ENCODE measurements at places on chromosomes 12 and 14.

GRCh38 chr12:51080136-51080535, 3.3 kb downstream of the CSRNP2 start:
- DNase-seq = no peak

- DNase-seq = no peak
Measured at GRCh38 chr12:80170915-80171314, 71.6 kb downstream of the OTOGL start.

DNA sequence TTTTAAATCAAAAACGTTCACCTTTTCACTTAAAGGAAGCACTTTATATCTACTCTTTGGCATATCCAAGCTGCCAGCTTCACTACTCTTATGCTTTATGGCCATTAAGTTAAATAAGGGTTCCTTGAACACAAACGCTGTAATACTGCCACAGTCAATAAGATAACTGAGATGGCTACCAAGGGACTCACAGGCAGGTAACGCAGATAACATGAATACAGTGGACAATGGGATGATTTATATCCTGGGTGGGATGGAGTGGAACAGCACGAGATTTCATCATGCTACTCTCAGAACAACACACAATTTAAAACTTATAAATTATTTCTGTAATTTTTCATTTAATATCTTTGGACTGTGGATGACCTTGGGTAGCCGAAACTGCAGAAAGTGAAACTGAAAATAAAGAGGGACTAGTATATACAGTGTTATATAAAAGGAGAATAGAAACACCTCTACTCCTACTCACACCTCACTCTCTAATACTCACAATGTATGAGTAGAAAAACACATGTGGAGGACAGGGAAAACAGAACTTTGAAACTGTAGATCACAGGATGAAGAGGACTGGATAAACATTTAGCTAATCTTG, 367.3 kb downstream of the C12orf50 start:
- no peak for DNase-seq

GRCh38 chr12:121796855-121797751, 3.6 kb upstream of the RHOF start:
- peak; percentile 96 for DNase-seq

DNA sequence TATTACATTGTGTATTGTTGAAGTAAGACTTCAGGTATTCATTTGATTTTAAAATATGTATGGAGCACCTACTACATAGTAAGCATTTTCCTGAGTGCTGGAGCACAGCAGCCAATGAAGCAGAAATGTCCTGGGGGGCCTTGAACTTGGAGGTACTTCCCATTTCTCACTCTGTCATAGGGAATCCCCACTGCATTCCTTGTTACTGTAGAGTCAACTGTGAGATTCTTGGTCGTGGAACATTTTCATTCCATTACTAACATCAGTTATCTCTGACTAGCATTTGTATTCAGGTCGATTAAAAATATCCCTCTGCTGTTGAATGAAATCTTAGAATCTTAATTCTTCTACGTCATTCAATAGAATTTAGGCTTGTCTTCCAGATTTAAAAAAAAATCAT, 66.7 kb downstream of the PDE3A start:
- DNase-seq = no peak

- DNase-seq = peak; percentile 21
Measured at GRCh38 chr12:102948941-102949352, 8.5 kb upstream of the ASCL1 start.

DNA sequence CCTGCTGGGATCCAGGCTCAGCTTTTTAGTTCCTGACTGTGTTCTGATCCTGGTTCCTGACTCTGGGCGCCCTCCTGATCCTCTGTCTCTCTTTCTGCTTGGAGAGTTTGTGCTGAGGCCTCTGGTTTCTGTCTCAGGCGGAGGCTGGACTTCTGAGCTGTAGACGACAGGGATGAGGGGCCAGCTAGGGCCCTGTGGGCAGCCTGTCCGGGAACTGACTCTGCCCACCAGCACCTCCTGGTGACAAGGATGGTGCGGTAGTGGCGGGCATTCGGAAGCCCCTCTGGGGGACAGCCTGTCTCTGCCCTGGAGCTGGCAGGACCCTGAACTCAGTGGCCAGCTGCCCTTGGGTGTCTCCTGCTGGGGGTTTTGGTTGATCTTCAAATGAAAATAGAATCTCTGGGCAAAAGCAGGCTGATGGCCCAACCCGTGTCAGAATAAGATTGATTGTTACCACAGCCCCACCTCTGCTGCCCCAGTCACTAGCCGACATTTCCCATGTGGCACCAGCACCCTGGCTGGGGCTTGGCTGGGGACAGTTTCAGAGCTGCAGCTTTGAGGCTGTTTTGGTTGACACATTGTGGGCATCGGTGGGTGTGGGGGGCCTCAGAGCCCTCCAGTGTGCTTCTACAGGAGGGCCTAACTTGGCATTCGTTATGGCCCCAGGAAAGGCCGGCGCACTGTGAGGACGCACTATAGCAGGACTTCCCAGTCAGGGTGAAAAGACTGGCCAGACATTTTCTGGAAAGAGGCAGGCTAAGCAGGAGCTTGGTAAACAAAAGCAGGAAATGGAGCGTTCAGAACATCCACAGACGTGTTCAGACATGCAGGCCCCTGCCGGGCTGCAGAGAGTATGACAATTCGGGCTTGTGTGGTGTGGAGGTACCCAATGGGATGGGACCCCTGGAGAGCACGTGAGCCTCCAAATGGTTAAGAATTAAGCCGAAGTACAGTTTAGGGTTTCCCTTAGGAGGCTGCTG, 16.2 kb downstream of the KRT80 start:
- no peak for DNase-seq

DNA sequence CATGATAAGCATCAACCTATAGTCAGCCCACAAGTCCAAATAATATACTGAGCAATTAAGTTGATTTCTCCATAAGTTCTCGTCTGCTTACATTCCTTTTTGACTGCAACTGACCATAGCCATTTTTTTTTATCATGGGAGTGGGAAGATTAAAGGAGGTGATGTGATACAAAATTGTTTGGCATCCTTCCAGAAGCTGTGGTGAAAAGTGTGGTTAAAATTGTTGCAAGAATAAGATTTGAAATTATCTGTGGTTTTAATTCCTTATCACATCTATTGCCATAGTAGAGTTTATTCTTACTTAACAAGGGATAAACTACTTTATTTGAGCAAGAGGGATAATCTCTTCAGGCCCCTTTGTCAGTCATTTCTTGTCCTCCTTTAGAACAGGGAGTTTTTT, 50.7 kb downstream of the LIN52 start:
- no peak for DNase-seq

DNA sequence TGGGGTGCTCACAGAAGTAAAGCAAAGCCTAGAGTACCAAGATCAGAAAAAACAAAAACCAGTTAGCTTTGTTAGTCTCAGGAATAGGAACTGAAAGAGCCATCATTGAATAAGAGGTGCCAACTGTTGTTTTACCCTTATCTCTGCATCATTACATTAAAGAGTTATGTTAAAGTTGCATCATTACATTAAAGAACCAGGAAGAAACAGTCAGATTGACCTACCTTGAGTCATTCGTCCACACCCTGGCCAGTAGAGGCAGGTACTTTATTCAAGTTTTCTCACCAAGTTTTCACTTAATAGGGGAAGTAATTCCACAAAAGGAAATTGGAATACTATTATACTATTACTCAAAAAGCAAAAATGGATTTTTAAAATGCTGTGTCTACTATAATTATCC, 121.7 kb upstream of the CNOT2 start:
- no peak for DNase-seq

- DNase-seq = no peak
Measured at GRCh38 chr12:49345051-49345824, 1.4 kb upstream of the DNAJC22 start.

DNA sequence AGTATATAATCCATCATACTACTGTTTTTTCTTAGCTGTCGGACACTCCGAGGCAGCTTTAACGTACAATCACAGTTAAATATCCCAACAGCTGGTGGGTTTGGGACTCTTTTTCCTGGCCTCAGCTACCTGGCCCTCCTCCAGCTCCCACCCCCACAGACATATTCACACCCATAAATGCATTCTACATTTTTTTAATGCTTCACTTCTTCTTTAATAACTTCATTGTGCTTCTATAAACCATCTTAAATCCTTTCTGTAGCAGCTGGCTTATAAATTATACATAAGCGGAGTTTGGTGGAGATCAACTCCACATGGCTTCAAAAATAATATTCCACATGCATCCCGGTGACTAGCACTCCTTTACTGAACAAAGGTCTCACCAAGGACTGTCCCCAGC, 33.3 kb downstream of the TDG start:
- no peak for DNase-seq

DNA sequence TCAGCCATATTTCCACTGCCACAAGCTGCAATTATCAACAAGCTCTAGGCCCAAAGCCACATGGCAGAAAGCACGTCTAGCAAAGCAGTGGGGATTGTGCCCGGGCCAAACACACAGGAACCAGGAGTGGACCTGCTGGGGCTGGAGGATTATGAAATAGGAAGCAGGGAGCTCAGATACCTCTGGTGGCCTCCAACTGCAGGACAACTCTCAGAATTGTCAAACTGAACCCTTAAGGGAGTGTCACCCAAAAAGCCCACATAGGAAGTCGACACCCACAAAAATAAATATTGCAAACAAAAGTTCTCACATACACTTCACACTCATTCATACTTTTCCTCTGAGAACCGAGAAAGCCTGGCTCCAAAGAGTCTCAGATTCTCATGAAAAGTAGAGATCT, 26.1 kb downstream of the KCTD10 start:
- no peak for DNase-seq

GRCh38 chr12:5758347-5758746, 186.7 kb downstream of the ANO2 start:
- no peak for DNase-seq

- no peak for DNase-seq
Measured at GRCh38 chr14:88518592-88519512, 36.0 kb downstream of the PTPN21 start.

DNA sequence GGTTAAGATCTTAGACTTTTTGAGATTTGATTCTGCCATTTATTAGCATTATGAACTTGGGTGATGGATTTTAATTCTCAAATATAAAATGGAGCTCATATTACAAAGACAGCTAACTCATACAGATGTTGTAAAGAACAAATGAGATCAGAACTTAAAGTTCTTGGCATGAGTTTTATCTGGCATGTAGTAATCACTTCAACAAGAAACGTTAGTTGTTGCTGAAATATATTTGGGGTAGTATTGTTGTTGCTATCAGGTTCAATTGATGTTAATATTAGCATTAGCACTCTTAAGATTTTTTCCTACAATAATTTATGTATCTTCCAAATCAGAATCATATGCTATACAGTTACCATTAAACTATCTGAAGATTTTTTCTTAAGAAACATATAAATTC, 71.0 kb downstream of the SLC6A15 start:
- DNase-seq = no peak

DNA sequence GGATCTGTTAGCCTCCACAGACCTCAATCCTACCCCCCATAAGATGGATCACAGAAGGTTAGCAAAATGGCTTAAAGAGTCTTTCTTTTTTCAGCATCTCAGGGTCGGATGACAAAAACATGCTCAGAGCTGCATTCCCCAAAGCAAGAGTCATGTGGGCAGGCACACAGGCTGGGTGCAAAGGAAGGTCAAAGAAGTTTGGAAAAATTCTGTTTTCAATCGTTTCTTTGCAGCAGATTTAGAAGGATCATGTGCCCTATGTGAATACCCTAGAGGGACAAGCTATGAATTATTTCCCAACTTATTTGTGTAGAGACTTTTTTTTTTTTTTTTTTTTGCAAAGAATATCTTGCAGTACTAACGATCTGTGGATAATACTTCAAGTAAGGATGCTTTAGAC, 845.4 kb downstream of the VRK1 start:
- no peak for DNase-seq

DNA sequence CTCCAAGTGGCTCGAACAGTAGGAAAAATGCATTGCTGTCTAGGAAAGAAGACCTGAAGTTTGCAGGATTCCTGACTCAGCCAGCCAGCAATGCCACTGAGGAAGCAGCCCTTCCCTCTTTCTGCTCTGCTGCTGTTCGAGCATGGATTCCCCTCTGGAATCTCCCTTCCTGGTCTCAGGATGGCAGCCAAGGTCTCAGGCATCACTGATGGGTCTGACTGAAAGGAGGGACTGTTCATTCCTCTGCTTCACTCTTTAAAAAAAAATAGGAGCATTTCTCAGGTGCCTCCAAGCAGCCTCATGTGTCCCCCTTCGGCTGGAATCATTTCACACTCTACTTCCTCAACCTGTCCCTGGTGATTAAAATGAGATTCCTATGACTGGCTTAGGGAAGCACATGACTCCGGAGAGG, 62.4 kb downstream of the SLC15A4 start:
- no peak for DNase-seq

DNA sequence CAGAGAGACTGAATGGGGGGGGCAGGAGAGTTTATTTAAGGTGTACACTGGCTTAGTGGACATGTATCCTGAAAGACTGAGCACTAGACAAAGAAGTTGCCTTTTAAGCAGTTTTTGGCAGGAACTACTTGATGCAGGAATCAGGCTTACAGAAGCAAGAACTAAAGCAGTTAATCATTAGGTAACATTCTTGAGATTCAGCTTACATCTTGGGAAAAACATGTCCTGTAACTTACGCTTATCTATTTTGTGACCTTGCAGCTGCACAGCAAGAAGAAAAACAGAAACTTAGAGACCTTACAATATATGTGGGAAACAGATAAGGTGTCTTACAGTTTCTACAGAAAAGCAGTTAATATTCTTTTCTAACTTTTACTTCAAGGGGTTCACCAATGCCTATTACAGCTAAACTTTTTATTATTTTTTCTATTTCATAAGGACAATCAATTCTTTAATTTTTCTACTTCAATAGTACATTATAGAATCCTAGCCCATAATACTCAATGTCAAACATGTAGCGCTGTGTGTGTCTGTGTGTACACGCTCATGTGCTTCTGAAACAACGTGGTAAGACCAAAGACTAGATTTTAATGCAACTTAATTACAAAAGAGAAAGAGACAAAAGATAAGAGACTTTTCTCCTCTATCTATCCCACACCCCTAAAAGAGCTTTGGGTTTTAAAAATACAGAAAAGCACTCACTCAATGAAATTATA, 276.9 kb downstream of the PRKD1 start:
- no peak for DNase-seq

- DNase-seq = no peak
Measured at GRCh38 chr14:60212503-60213371, 36.3 kb upstream of the PPM1A start.

DNA sequence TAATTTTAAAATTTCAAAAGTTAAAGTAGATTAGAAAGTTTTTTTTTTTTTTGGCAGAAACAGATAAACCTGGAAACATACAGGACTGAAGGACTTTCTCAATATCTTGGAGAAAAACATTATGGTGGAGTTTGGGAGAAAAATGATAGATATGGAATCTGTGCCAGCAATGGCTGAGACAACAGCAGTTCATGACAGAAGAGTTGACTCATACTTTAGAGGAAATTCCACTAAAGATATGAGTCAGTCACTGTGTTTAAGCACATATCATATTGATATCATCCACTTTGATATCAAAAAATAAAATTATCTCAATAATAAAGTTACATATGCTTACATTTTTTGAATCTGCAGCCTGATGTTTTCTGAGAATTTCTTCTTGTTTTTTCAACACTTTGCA, 193.9 kb upstream of the OR4E1 start:
- DNase-seq = no peak
